Fibroblast of skin of abdomen (primary cell): ENCODE measurements at places on chromosomes 7 and 10.

- DNase-seq: no peak
Measured at GRCh38 chr7:101644879-101645278, 15.8 kb upstream of the MYL10 start.

DNA sequence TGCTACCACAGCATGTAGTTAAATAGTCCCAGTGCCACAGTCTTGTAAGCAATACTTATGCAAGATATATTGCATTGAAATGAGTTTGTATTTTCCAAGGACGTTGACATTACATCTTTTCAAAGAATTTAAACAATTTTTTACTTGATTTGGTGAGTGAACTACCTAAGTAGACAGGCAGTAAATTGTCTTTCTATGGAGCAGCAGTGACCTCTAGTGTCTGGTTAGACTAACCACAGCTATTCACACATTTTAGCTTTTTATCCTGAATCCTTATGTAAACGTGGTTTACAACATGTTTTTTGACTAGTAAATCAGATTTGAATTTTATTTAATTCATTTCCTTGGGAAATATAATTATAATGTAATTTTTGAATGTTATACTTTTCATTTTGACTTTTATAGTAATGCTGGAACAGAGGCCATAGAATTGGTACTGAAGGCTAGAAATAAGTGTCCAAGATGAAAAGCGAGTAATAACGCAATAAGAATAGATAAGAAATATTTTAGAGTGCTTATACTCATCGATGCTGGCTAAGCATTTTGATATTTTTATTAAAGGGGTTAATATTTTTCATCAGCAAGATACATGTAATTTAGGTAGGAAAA, 5.6 kb downstream of the LRRTM3 start:
- peak; percentile 72 for DNase-seq

DNA sequence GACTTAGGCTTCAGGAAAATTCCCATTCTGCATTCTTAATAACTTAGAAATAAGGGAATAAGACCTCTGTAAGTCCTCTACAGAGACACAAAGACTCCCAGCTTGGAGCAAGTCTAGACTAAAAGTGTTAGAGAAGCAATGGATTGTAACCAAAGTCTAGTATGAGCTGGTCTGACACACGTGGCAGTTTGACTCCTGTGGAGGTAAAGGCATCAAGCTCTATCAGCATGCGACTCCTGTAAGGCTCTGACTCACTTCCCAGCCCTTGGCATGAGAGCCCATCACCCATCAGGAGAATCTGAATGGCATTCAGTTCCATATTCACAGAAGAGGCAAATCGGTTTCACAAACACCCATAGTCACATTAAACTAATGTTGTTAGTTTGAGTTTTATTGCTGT, 4.4 kb upstream of the VSTM4 start:
- DNase-seq: peak; percentile 46

GRCh38 chr10:88271761-88272543, 311.2 kb downstream of the RNLS start:
- peak; percentile 66 for DNase-seq

DNA sequence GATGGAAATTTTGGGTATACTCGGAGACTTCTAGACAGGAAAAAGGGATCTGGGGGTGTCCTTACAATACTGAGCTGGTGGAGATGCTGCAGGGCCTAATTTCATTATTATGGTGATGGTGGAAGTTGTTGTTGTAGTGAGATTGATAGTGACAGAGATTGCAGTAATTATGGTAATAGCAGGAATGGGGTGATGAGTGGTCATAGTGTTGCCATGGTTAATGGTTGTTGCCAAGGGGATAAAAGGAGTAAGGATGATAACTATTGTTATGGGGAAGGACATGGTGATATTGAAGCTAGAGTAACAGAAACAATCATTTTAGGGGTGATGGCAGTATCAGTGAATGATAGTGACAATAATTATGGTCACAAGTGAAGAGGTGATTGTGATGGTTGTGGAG, 27.1 kb upstream of the LBX1 start:
- no peak for DNase-seq

DNA sequence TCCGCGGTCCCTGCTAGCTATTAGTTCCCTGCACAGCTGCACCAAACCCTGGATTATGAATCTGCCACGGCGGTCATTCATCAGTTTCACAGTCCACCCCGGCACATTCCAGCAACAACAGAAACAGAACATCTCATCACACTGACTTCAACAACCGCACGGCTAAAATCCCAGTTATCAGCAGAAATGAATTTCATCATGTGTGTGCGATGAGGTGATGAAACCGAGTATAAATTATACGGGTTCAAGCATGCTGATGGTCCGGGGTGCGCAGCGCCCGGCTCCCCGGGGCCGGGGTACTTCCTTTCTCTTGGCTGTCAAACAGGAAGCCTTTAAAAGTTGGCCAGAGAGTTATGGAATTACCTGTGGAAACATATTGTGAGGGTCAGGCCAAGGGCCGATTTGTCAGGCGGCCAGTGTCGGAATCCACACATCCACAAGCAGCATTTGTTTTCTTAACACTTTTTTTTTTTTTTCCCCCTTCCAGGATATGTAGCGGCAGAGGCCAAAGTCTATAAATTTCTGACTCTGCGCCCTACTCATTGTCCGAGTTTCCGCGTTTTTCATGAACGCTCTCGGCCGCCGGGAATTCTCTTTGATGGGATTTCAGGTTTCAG, 420.9 kb upstream of the MGMT start:
- peak; percentile 18 for DNase-seq
